ENCODE measurements at places on chromosomes 3 and 15.

GRCh38 chr15:72770673-72771328 is 12.8 kb downstream of the ADPGK start:
- DNase-seq = no peak

DNA sequence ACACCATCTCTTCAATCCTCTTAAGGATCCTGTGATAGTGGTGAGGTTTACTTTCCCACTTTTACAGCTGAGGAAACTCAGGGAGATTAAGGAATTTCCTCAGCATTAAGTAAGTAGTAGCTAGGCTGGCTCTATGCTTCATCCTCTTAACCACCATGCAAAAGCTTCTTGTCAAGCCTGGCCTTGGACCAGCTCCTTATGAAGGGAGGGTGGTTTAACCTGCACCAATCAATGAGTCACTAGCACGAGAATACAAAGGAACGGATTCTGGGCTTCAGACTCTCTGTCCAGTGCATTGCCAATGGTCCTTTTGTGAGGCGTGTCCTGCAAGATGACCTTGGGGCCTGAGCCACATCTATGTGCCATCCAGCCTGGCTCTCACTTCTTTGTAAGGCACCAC is 202.0 kb upstream of the CFAP20DC start:
- no peak for DNase-seq

GRCh38 chr15:72751751-72752455 is 31.7 kb downstream of the ADPGK start:
- DNase-seq = no peak

DNA sequence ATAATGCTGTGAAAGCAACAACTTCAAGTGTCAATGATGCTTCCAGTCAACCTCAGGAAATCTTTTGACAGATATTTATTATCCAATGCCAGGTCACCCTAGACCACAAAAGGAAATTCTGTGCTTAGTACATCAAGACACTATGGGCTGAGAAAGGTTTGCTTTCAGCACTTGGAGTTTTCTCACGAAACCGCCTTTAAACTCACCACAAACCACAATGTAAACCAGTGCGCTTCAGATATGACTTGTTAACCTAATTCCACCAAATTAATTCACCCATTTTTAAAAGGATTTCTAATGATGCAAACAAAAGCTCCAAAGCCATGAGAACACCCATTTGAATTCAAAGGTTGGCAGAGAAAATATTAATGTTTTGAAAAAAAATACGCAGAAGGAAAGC is 292.9 kb upstream of the NR2F2 start:
- no peak for DNase-seq

GRCh38 chr15:76084256-76084655 is 24.5 kb downstream of the TMEM266 start:
- DNase-seq = no peak

DNA sequence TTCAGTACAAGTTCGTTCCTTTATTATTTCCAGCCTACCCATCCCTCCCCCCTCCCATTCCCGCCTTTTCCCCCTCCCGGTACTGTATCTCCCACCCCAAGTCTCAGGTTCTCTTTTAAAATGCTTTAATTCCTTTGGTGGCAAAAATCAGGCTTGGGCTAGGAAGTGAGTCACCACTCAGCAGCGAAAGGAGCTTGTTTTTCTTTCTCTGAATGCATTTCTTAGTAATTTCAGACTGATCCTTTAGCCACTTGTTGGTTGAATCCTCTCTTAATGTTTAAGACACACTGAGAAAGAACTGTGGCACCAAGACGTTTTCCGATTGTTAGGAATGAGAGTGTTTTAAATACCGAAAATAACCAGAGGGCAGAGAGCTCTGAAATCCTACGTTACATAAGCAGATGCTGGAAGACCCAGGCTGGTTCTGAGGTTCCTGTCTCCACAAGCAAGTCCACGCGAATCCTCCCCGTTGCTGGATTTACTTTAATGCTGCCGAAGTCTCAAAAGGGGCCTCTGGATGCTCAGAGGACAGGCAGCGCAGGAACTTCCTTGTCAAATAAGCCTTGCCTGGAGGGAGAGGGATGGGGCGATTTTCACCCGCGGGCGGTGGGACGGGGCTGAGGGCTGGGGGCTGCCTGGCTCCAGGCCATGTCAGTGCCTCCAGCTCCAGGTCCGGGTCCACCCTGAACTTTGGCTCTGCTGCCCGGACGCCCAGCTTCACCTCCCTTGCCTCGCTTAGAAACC is 854 bp upstream of the COL8A1 start:
- DNase-seq = no peak

GRCh38 chr15:48313216-48313615 is 18.0 kb upstream of the DUT start:
- DNase-seq = no peak

DNA sequence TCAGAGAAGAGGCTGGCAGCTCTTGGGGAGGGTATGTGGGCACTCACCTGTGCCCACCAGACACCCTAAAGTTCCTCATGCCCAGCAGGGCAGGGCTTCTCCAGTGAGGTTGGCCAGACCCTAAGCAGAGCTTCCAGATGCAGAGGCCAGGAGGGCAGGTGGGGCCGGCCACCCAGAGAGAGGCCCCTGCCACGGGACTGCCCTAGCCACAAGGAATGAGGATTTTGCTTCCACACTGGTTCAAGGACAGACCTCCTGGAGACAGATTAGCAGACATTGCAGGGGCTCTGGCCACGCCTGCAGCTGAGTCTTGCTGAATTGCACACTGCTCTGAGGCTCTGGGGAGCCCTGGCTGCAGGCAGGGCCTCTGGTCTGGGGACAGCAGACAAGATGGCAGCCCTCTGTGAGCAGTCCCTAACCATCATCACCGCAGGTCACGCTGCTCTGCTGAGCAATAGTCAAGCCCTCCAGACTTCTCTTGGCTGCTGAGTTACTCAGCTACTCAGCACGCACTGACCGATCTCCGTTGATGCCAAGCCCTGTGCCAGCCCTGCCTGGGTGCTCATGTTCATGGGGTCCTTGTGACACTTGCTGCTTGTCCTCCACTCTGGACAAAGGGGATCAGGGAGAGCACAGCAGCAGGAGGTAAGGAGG is 117.4 kb upstream of the ABHD17C start:
- DNase-seq = no peak

DNA sequence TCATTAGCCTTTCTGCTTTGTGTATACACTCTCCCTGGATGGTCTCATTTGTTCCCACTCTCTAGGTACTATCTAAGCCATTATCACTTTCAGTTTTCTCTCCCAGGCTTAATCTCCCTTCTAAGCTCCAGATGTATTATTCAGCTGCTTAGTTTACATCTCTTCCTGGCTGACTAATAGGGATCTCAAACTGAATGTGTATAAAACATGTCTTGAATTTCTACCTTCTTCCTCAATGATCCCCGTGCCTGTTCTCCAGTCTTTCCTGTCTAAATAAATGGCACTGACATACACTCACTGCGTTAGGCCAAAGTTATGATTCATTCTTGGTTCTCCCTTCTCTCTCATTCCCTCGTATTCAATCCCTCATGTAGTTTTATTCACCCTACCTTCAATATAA is 127.3 kb downstream of the NR2F2 start:
- DNase-seq = no peak

Data from stimulated activated CD4-positive, alpha-beta T cell treated with anti-CD3 and anti-CD28 coated beads, Interleukin-12 subunit alpha, Interleukin-12 subunit beta, amount 100 ng/mL, for 4 hours (primary cell).